Skin of body (tissue), 3 donors: ENCODE measurements at places on chromosomes 2 and 18. TPM values are rescaled to one million over a fixed set of nuclear protein-coding genes. Genes with fewer than 3 reads are reported as not detected.

The DHRS9 gene
- total RNA-seq: 1.6 TPM

The TCF23 gene
- 0.20 TPM for total RNA-seq

The CYP26B1 gene
- total RNA-seq: 25.9 TPM

The CRYBA2 gene
- not detected for total RNA-seq

The SUPT7L gene
- 17.8 TPM for total RNA-seq

The SAG gene
- not detected for total RNA-seq

The EPHA4 gene
- total RNA-seq: 51.2 TPM

The UGT1A10 gene
- total RNA-seq: not detected

The SPHKAP gene
- 2.3 TPM for total RNA-seq

The ALS2 gene
- total RNA-seq: 22.9 TPM

The NR4A2 gene
- total RNA-seq: 5.9 TPM

The DPYSL5 gene
- 0.49 TPM for total RNA-seq

The POTEC gene
- total RNA-seq: not detected

The NT5C1B gene
- not detected for total RNA-seq

The SKOR2 gene
- not detected for total RNA-seq

The CPLX4 gene
- not detected for total RNA-seq

The TUBA4B gene
- total RNA-seq: not detected

The FAP gene
- 64.6 TPM for total RNA-seq

The SAP130 gene
- total RNA-seq: 4.9 TPM

The CAPN14 gene
- 0.49 TPM for total RNA-seq

The FBXO15 gene
- total RNA-seq: 1.5 TPM

The METTL8 gene
- total RNA-seq: 16.0 TPM

The AKAIN1 gene
- total RNA-seq: not detected

The GALNT14 gene
- 2.0 TPM for total RNA-seq

The PLA2R1 gene
- total RNA-seq: 11.3 TPM

The LRATD1 gene
- total RNA-seq: 27.8 TPM

The PRKAG3 gene
- total RNA-seq: 2.5 TPM

The RNU2-63P gene
- not detected for total RNA-seq

The MAP2 gene
- total RNA-seq: 14.4 TPM

The HDAC4 gene
- 22.8 TPM for total RNA-seq

The TOGARAM2 gene
- total RNA-seq: 0.69 TPM

The GRHL1 gene
- 93.0 TPM for total RNA-seq

The CRYGD gene
- total RNA-seq: not detected

The IL1F10 gene
- total RNA-seq: 2.7 TPM

The CD8A gene
- not detected for total RNA-seq

The DSG4 gene
- 12.5 TPM for total RNA-seq

The CYP27C1 gene
- 4.3 TPM for total RNA-seq

The OR6B3 gene
- not detected for total RNA-seq

The SPATA3 gene
- not detected for total RNA-seq

The KCNF1 gene
- total RNA-seq: 0.10 TPM

The CKAP2L gene
- 6.0 TPM for total RNA-seq

The MRPL19 gene
- 35.0 TPM for total RNA-seq

The LMAN1 gene
- total RNA-seq: 114 TPM

The GALM gene
- 7.1 TPM for total RNA-seq

The SP110 gene
- 12.2 TPM for total RNA-seq

The DCDC2C gene
- total RNA-seq: 0.20 TPM

The PCARE gene
- total RNA-seq: 0.10 TPM

The PRSS56 gene
- not detected for total RNA-seq
